Fibroblast of skin of scalp (primary cell): ENCODE measurements at places on chromosomes 16 and 17.
A peak's percentile ranks its signal among the peaks of the same experiment; 100 is the strongest.

GRCh38 chr16:71338193-71338592 lies 20.3 kb upstream of the CALB2 start:
- no peak for DNase-seq

DNA sequence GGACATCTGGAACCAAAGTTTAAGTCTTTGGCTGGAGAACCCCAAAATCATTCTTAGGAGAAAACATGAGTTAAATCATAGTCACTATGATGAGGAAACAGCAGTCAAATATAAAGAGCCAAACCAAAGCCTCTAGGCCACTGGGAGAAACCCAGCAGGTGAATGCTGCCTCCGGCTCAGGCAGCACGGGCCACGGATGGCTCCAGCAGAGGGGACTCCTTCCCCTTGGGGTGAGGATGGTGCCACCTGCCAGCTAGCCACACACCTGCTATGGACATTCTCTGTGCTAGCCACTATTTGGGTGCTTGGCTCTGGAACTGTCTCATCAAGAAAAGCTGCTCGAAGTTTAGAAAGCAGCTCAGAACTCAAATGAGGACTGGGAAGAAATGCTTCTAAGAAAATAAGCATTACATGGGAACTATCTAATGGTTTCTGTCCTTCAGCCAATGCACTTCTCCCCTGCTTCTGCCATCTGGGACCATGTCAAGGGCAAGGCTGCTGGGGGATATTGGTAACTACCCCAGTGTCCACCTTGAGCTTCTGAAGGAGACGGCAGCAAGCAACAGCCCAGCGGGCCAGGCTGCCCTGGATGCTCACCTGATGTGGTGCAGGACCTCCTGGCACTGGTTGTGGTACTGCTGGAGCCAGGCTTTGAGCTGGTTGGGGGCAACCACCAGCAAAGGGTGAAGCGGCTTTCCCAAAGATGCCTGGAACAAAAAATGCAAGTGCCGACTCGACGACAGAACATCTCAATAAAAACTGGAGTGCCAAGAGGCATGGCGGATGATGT lies 22.5 kb downstream of the ELAC2 start:
- DNase-seq = no peak

DNA sequence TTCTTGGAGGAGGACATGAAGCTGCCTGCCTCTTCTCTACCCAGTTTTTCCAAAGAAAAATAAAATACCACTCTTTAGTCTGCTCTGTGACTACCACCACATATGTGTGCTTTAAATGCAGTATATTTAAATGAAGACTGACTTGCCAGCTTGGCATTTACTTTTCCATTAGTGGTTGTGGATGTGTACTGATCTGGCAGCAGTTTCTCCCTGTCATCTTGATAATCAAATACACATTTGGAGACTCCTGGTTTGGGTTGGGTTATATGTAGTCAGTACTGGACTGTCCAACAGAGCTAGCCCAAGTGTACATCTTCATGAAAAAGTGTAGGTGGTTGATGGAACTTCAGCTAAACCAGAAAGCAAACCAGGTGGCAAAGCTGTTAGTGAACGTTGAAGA lies 19.9 kb downstream of the COX10 start:
- peak; percentile 18 for DNase-seq

DNA sequence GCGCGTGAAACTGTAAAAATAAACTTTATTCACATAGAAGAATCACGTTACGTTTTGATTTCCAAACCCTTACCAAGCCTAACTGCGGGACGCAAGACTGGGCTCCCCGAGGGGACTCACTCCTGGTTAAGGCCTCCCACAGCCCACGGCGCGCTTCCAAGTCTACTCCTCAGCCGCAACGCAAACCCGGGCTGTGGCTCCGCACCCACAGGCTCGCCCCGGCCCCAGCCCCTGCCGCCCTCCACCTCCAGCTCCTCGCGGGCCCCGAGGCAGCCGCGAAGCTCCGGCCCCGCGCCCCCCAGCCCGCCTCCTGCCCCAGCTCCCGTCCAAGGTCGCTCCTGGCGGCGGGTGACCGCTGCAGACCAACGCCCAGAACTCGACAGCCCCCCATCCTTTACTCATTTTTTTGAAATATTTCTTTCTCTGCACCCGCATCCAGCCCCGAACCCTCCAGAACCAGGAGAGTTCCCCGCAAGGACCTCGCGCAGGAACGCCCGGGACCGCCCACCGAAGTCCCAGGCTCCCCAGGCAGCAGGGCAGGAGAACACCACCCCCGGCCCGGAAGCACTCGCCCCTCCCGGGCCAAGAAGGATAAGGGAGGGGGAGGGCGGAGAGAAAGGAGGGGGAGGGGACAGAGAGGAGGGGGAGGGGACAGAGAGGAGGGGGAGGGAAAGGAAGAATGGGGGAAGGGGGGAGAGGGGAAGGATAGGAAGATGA lies 912 bp downstream of the USP22 start:
- DNase-seq = peak; percentile 88
